ENCODE measurements at places on chromosomes 7 and 10.

DNA sequence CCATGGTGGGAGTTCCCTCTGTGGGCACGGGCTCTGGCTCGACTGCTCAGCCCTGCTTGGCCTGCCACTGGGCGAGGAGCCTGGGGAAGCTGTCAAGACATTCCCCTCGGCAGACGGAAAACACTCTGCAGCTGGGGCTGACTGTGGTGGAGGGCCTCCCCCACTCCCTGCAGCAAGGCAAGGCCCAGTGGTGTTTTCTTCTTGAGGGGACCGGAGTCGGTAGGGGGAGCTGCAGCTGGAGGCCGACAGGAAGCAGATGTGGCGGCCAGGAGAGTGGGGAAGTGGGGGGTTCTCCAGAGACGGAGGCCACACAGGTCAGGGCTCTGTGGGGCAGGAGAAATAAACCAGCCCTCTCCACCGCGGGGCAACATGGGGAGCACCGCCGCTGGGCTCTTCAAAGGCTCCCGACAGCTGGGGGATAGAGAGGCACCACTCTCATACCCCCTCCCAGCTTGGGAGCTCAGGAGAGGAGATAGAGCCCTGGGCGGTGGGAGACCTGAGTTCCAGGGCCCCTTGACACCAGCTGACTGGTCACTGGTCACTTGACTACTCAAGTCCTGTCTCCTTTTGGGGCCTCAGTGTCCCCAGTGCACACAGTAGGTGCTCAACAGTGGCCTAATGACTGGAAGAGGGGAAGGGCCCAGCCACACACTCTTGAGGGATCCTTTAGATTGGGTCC, 43.4 kb downstream of the PPIF start:
- peak; percentile 58 for DNase-seq

DNA sequence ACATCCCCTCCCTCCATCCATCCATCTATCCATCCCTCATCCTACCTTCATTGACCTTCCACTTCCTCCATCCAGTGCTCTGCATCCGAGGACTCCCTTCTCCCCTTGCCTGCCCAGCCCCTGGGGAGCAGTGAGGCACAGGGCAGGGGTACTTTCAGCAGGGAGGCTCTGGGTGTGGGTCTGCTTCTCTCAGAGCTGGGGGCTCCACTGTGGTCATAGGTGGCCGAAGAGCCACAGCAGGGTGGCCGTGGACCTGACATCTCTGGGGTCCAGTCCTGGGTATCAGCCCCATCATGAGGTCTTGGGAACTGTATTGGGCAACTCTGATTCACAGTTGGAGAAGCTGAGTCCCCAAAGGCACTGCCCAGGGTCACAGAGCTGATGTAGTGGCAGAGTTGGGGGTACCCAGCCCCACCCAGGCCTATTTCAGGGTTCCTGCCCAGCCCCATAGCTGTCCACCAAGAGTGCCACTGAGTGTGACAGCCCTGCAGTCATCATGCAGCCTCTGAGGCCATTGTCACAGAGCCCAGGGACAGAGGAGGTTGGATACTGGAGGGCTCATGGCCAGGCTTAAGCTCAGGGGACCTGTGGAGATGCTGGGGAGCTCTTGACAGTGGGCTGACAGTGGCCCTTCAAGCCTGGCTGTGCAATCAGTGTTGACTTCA, 35.3 kb upstream of the DPYSL4 start:
- DNase-seq = peak; percentile 15

DNA sequence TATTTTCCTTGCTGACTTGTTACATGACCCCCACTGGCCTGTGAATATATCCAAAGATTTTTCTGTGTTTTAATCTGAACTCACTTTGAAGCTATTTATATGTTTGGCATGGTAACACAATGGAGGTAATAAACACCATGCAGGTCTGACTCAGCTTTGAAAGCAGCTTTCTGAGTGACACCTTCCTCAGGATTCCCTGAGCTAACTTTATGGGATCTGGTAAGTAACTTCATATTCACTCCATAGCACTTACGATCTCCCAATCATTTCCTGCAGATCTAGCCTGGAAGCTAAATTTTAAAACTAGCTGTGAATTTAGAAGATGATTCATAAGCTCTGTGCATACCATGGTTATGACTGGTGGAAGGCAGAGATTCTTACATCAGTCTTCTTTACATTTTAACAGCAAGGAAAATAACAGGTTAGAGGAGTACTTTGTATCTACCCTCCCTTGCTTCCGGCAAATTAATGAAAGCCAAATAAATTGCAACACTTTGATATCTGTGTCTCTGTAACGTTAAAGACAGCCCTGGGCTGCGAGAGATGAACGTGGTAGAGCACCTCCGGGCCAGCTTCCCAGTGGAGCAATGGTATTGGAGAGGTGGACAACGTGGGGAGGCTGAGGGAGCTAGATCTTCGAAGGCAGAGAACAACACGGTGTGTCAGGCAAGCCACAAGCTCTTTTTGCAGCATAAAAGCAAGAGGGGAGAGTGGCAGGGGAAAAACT, 170.2 kb upstream of the KLF14 start:
- DNase-seq = no peak

GRCh38 chr10:65805993-65806392, 1119.8 kb upstream of the LRRTM3 start:
- no peak for DNase-seq

DNA sequence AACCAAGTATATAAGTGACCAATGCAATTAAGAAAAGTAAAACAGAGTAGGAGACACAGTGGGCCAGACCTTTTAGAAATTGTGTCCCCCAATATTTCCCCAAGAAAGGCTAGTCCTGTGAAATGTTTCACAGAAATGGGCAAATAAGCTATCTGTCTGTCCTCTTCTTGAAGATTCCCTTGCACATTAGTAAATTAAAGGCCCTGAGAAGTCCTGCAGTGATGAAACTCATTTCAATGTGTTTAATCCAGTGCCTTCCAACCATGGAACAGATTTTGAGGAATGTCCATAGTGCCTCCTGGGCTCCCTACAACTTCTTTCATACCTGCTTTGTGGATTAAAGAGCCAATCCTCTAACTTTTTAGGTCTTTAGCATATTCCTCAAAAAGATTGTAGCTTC, 11.2 kb upstream of the EEPD1 start:
- no peak for DNase-seq

DNA sequence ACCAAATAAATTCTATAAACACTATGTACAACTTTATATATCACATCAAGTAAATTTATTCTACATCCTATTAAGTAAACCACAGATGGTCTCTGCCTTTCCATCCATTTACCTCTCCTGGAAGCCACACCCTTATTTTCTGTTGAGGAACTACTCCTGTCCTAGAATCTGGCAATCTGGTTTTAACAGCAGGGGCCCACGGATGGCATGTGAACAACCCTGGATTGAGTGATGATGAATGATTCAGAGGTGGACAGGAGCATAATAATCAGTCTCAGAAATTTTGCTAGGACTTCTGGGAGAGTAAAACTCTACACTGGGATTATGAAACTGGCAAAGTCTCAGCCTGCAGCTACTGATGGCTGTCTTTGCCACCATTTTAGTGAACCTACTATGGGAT, 54.1 kb downstream of the CDK6 start:
- no peak for DNase-seq

DNA sequence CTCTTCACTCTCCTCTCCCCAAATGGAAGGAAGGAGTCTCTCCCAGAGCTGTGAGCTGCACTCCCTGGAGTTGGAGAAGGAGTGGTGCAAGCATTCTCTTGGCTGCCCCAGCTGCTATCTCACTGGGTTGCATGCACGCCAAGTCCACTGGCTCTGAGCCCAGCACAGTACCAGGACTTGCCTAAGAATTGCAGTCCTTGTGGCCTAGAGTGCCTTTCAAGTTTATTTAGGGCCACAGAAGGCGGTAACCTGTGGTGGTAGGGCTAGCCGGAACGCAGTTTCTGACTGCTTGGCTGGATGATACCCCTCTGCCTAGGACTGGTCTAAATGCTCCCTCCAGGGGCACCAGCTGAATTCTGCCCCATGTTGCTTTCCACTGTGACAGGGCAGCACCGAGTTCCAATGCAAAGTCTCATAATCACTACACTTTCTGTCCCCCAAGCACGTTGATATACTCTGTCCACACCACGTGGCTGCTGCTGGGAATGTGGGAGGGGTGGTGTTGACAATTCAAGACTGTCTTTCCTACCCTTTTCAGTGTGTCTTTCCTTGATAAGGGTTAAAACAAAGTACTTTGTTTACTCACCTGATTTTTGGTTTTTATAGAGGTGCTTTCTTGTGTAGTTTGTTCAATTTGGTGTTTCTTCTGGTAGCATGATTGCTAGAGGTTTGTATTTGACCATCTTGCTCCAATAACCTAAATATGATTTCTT, 57.0 kb downstream of the PHTF2 start:
- peak; percentile 72 for DNase-seq

All from head of caudate nucleus (tissue), 42 donors.